ENCODE measurements at places on chromosomes 3 and 15.

GRCh38 chr3:50591196-50591741, 20.3 kb downstream of the CISH start:
- DNase-seq: no peak

GRCh38 chr3:126781889-126782491, 78.0 kb downstream of the CHCHD6 start:
- no peak for DNase-seq

DNA sequence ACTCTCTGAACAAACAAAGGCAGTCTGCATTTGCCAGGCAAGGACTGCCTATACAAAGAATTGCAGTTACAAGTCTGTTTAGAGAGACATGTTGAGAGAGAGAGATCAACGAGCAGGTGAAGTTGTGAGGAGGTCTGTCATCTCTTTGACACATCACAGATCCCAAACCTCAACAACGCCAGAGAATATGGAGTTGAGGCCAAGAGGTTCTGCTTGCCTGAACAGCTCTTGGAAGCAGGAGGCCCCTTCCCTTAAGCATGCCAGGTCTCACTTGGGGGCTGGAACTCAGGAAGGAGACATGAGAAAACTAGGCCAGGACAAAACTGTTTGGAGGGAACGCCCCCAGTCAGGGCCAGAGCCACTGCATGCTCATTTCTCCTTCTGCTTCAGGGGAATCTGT, 22.3 kb upstream of the MUSTN1 start:
- no peak for DNase-seq

DNA sequence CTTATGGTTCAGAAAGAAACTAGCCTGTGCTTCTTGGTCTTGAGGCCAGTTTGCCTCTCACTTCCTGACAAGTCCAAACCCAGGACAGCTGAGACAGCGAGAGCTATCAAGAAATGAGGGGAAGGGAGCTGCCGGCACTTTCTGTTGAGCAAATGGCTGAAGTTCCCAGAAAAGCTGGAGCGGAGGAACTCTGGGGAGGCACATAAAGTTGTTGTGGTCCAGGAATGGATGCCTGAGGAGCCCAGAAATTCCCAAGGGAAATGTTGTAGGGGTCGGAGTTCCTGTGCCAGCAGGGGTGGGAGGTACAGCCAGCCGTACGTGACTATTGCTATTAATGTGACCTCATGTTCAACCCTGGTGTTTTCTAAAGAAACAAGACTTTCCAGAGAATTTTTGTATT, 98.8 kb upstream of the TNFAIP8L3 start:
- DNase-seq: no peak

DNA sequence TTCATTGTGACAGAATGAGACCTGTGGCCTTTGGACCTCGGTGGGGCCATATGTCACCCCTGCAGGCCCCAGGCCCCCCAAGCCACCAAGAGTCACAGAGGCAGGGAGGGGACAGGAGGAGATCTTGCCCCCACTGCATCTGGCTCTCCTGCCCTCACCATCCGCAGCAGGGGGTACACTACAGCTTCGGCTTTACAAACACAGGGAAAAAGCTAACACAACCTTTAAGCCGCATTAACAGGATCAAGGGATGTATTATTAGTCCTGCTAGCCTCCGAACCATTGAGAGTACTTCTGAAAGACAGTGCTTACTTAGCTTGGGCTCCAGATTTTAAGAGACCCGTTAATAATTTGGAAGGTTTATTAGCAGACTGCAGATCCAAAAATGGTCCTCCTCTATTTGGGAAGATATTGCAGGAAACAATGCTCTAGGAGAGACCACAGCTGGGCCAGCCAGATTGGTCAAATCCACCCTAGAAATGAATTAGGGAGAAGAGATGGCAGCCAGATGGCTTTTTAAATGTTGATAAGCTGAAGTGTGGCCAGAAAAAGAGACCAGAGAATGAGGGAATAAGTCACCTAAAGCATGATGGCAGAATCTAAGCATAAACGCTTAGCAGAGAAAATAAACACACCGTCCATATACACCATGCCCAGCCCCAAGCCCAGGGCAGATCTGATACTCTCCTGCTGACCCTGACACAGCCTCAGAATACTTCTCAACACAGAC, 31.5 kb downstream of the SRGAP3 start:
- no peak for DNase-seq

- no peak for DNase-seq
Observed at GRCh38 chr15:59814409-59814808, 125.3 kb upstream of the BNIP2 start.

DNA sequence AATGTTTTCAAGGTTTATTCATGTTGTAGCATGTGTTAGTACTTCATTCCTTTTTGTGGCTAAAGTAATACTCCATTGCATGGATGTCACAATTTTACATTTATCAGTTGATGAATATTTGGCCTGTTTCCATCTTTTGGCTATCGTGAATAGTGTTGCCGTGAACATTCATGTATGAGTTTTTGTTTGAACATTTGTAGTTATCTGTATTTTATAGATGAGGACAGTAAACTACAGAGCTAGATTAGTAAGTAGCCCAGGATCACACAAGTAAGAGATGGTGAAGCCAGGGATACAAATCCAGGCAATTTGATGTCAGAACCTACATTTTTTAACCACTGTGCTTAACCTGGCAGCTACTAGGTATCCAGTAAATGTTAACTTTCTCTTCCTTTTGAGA, 63.2 kb downstream of the ASTE1 start:
- DNase-seq: no peak

DNA sequence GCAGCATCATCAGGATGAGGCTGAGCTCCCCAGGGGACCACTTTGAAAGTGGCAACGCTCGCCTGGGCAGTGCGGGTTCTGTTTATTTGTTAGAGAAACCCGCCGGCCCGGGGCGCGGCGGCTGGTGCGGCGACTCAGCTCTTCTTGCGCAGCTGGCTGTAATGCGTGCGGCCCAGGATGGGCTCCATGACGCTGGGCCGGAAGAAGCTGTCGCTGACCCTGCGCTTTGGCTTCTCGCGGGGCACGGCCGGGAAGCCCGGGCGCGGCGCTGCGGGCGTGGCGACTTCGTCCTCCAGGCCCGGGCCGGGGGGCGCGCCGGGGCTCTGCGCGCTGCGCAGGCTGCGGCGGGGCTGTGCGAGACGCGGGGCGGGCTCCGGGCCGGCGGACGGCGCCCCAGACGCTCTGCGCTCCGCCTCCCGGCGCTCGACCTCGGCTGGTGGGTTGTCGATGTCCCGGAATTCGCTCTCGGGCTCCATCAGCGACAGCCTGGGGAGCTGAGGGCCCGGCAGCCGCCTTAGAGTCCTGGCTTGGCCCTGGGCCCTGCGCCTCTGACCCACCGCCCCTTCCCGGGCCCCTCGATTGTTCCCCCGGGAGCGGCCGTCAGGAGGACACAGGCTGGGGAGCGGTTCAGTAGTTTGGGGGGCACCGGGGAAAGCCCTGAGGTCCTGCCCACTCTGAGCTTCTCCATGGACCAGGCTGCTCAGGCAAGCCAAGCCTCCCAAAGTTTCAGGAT, 10.3 kb upstream of the KIF7 start:
- no peak for DNase-seq

DNA sequence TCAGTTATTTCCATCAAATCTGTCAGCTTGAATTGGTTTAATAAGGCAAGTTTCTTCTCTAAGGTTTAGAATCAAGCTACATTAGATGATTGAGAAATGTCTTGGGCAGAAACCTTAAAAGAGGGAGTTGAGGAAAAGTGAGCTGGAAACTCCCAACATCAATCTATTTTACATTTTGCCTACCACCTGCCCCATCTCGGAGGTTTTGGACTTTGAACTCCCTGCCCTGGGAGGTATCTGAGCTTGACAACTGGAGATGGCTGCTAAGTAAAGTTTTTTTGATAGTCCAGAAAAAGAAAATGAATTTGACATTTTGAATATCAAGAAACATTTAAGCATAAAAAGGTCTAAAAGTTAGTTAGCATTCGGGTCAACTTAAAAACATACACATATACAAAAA, 234.2 kb downstream of the NFKBIZ start:
- no peak for DNase-seq

DNA sequence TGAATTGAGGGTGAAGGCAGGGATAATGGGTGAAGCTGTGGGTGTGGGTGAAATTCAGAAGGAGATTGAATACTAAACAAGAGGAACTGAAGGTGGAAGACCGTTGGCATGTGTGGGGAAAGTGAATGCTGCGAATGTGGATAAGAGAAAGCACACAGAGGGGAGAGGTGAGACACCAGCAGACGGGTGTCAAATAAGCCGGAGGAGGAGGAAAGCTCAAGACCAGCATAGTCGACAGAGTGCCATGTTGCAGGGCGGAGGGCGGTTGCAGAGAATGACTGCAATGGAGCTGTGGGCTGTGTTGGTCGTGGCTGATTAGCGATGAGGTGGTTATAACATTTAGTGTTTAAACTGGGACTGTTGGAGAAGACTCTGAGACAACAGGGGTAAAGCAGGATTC, 16.4 kb upstream of the HCN4 start:
- DNase-seq: no peak

DNA sequence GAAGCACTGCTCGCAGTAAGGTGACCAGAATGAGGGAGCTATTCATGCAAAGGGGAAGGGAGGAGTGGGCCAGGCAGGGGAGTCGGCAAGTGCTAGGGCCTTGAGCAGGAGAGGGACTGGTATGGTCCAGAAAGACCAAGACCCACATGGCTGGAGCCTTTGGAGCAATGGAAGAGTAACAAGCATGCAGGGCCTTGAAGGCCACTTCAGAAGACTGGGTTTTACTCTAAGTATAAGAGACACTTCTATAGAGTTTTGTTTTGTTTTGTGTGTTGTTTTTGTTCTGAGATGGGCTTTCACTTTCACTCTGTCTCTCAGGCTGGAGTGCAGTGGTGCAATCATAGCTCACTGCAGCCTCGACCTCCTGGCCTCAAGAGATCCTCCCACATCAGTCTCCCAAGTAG, 42.0 kb downstream of the BFSP2 start:
- DNase-seq: no peak

DNA sequence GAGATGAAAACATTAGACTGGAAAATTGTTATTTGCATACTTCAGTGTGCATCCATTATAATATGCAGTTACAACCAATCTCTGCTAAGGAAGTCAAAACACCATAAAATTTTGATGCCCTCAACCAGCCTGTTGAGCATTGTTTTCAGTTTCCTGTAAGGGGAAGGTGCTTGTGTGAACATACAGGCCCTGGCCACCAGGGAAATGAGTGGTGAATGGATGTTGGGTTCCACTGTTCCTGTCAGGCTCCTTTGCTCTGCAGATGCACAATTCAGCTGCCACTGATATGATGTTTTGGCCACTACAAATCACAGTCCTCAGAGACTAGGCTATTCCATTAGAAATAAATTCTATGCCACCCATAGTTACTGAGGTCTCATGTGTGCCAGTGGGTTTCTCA, 184.6 kb downstream of the SYNPR start:
- DNase-seq: no peak

DNA sequence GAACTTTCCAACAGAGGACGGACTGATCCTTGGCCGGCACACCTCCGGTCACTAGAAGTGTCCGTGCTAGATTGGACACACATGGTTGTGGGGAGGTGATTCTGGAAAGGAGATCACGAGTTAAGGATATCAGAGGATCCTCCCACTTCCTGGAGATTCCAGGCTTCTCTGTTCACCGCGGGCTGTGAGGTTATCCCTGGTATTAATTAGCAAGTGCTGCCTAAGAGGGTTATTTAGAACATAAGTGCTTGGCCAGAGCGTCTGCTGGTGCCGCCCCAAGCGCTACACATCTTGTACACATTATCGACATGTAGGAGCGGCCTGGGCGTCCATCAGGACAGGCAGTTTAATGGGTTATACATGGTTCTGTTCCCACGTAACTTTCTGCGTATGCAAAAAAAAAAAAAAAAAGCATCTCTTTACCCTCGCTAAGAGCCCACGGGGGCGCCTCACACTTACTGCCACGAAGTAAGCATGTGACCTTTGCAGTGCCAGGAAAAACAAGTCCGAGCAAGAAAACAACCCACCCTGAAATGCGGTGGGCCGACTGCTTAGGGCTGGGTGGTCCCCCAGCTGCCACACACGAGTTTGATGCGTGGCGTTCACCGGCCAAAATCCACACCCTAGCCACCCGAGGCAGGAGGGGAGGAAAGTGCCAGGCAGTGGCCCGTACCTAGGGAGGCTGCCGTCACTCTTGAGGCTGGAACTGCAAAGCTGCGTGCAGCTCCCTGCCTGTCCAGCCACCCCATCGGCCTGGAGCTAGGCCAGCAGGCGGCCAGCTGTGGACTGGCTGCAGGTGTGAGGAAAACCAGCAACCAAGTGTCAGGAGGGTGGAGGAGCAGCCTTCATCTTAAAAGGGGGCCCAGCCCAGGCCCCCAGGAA, 78.0 kb downstream of the CPN2 start:
- DNase-seq: no peak

DNA sequence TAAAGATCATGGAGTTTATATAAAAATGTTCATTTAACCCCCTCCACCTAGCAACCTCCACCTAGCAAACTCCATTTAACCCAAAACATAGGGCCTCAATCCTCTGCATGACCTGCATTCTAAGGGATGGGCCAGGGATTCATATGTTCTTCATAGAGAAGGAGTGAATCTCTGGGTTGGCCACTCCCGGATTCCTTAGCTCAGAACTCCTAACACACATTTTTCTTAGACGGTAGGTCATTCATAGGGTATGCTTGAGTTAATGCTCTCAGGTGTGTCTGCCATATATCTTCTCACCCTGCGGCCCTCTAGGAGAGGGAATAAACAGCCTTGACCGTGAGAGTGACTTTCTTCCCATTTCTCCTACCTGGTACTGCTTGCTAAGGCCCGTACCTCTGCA, 102.0 kb upstream of the IGSF10 start:
- no peak for DNase-seq

GRCh38 chr3:109480014-109480413, 142.7 kb upstream of the DPPA4 start:
- no peak for DNase-seq

- DNase-seq: no peak
Observed at GRCh38 chr3:43696441-43696840, 5.7 kb downstream of the ABHD5 start.

DNA sequence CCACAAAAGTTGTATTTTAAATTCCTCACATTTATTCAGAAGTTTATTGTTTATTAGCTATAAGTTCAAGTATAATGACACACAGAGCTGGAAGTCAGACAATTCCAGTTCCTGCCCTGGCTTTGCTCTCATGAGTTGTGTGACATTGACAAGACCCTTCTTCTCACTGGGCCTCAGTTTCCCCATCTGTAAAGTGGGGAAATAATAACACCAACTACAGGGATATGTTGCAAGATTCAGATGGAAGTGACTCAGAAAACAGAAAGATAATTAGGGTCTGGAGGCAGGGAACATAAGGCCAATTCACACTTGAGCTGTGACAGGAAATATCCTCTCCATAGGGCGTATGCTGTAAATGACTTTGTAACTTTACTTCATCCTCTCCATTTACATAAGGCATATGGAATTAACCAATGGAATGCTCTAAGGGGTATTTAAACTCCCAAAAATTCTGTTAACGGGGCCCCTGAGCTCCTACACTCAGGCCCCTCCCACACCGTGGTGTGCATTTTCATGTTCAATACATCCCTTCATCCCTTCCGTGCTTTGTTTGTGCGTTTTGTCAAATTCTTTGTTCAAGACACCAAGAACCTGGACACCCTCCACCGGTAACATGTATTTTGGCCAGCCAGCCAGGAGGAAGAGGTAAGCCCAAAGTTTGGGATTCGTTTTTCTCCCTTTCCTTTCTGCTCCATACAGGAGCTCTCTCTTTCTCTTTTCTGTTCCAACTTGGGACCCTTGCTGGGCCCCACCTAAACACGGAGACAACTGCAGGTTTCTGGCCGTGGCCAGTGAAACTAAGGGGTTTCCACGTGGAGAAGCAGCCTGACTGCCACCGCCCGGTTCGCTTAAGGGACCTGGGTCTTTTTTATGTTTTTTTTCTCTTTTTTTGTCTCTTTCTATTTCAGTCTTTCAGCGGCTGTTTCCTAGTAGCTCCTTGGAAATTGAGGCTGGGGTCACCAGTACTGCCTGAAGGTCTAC, 16.9 kb downstream of the CYP11A1 start:
- no peak for DNase-seq

Data from stimulated activated CD8-positive, alpha-beta memory T cell treated with anti-CD3 and anti-CD28 coated beads, Interleukin-15, amount 100 ng/mL, for 4 hours (primary cell).